ENCODE measurements at places on chromosomes 2 and 18. TPM values are rescaled to one million over a fixed set of nuclear protein-coding genes. Genes with fewer than 3 reads are reported as not detected.

The MAP4K3 gene
- total RNA-seq: 169 TPM

The KCNK3 gene
- total RNA-seq: 5.0 TPM

The MBP gene
- 10.6 TPM for total RNA-seq

The UGT1A8 gene
- not detected for total RNA-seq

The RMC1 gene
- total RNA-seq: 32.6 TPM

The CYRIA gene
- total RNA-seq: 199 TPM

The RBM44 gene
- 4.1 TPM for total RNA-seq

The FOXI3 gene
- total RNA-seq: 0.63 TPM

The RBFA gene
- total RNA-seq: 100 TPM

The CASP8 gene
- 0.63 TPM for total RNA-seq

The GALNT13 gene
- 29.1 TPM for total RNA-seq

The CHRND gene
- total RNA-seq: not detected

The LRP2 gene
- total RNA-seq: 1.3 TPM

The MEP1B gene
- total RNA-seq: not detected

The GPAT2 gene
- 3.1 TPM for total RNA-seq

The PAIP2B gene
- 14.1 TPM for total RNA-seq

The DYNAP gene
- total RNA-seq: not detected

The SLC38A11 gene
- 7.8 TPM for total RNA-seq

The RND3 gene
- 152 TPM for total RNA-seq

The MROH2A gene
- not detected for total RNA-seq

The CFLAR gene
- total RNA-seq: 52.0 TPM

The AKAIN1 gene
- total RNA-seq: 3.8 TPM

The SERPINB11 gene
- not detected for total RNA-seq

The GREB1L gene
- 0.94 TPM for total RNA-seq

The GPR45 gene
- total RNA-seq: 0.94 TPM

The RBM43 gene
- 1.6 TPM for total RNA-seq

The IL36RN gene
- not detected for total RNA-seq

The LOXHD1 gene
- 0.31 TPM for total RNA-seq
